ENCODE measurements at places on chromosomes 12 and 14.

- DNase-seq, result peak; percentile 77
Observed at GRCh38 chr12:12008931-12009611, 61.7 kb upstream of the BCL2L14 start.

- DNase-seq, result no peak
Observed at GRCh38 chr12:119870457-119870856, 6.7 kb downstream of the CIT start.

GRCh38 chr12:131738196-131738595 lies 27.3 kb downstream of the SFSWAP start:
- no peak for DNase-seq

DNA sequence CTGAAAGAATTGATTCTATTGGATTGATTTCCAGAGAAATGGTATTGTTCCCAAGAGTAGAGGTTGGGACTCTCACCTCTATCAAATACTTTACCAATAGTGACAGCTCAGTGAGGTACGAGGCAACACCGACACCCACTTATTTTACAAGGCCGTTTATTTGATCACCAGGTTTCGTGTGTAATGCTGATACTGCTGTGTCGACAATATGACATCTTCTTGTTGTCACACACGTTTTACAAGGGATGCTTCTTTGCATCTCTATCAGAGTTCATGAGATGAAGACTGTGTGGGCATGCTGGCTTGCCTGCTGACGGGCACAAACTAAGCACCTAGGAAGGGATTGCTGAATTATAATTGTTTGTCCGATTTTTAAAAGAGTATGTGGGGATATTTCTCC lies 217.8 kb upstream of the EGLN3 start:
- DNase-seq, result no peak

DNA sequence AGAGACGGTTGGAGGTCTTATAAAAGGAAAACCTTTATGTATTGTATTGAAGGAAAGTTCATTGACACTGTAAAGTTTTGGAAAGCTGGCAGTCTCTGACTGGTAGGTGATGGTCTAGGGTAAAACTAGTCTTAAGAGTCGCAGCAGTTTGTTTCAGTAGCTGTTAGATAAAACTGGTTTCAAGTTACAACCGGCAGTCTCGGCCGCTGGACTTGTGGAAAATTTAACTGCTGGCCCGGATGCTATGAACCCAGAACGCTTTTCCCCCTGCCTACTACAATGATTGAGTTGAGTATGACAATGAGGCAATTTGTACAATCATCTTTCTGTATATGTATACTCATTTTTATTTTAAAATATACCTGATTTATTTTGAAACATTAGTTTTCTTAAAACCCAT lies 1426.9 kb downstream of the AACS start:
- no peak for DNase-seq

DNA sequence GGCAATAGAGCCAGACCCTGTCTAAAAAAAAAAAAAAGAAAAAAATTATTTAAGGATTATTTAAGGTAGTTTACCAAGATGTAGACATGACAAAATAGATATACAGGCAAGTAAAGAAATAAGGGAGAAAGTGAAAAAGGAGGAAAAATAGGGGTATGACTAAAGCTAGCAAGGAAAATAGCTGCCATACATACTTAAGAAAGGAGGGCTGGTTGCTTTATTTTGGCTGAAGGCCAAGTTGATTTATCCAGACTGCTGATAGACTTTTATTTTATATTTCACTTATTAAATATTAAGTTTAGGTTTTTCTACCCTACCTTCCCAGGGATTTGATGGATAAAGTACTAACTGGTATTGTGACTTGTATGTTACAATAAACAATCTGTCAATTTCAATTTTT lies 8.3 kb upstream of the AEBP2 start:
- no peak for DNase-seq

GRCh38 chr12:82486524-82487235 lies 128.4 kb downstream of the METTL25 start:
- no peak for DNase-seq

GRCh38 chr12:67720351-67720856 lies 71.9 kb downstream of the DYRK2 start:
- no peak for DNase-seq

DNA sequence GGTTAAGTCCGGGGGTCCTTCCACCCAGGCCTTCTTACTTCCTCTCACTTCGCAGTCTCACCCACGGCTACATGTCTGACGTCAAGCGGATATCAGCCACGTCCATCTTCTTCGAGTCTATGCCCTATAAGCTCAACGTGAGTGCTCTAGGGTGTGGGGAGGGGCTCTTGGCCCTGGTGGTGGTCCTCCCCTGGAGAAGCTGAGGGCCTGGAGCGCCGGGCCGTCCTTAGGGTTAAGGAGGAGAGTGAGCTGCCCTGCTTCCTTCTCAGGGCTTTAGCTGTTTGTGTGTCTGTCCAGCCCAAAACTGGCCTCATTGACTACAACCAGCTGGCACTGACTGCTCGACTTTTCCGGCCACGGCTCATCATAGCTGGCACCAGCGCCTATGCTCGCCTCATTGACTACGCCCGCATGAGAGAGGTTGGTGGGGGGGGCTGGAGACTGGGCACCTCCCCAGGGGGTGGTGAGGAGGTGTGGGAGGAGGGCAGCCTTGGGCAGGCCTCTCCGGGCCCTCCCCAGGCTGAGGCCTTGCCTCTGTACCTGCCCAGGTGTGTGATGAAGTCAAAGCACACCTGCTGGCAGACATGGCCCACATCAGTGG lies 2.7 kb downstream of the SHMT2 start:
- no peak for DNase-seq

- DNase-seq, result peak; percentile 65
Observed at GRCh38 chr12:103495469-103496456, at the start of gene C12orf42. Gene C12orf42, minus strand, starts transcription at chr12:103495968. Its CDS starts 17,542 bp downstream, at chr12:103478426.

DNA sequence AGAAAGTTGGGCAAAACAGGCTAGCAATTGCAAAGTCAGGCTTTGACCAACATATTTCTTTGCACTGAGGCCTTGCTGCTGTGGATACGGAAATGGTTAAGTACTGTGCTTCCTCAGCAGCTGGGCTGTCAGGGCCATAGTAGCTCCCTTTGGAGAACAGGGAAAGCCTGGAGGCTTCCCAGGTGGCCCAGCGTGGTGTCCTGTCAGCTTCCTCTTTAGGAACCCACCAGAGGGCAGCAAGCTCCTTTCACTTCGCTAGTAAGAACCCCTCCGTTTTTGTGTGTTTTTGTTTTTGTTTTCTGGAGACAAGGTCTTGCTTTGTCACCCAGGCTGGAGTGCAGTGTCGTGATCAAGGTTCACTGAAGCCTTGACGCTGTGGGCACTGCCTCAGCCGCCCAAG lies 1.7 kb upstream of the CFAP251 start:
- no peak for DNase-seq

- no peak for DNase-seq
Observed at GRCh38 chr14:88168025-88168424, 155.0 kb downstream of the KCNK10 start.

DNA sequence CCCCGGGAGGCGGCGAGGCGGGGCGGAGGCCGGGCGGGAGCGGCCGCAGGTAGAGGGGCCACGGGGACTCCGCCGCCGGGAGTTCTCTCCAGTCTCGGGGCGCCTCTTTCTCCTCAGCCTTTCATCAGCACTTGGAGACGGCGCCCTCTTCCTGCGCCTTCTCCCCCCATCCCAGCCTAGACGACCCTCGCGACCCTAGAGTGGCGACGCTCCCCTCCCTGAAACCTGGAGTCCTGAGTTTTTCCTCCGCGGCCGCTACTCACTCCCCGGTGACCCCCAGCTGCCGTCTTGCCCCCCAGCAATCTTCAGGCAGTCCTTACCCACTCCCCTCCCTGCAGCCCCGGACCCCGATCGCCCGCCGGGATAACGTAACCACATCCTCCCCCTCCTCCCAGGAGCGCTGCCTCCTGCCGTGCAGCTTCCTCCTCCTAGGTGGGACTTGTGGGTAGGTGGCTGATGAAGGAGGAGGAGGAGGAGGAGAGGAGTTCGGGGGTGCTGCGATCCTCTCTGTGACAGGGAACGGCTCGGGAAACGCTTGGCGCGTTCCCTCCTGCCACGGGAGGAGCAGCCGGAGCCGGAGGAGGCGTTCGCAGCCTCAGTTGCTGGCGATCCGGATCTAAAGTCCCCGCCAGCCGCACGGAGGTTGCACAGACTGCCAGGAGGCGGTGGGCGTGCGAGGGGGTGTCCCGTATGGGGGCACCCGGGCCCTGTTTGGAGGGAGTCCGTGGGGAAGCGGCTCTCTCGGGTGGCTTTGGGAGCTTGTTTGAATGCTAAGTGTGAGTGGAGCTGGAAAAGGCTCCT lies 891 bp downstream of the PLEKHA5 start:
- DNase-seq, result peak; percentile 19

GRCh38 chr12:12531194-12531593 lies 31.5 kb downstream of the DUSP16 start:
- no peak for DNase-seq

DNA sequence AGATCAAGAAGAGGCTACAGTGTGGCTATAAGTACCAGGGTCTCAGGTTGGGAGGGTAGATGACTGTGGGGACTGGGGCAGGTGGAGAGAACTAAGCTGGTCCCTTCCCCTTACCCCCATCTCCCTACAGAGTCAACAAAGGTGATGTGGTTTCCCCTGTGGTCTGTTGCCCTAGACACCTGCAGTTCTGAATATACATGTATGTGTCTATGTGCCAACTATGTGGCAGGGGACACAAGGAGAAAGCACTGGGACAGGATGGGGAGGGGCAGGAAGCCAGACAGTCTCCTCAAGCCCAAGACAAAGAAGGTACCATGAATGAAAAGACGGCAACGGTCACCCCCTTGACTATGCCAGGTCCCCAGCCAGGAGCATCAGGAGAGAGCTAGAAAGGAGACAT lies 4.5 kb upstream of the HDAC7 start:
- DNase-seq, result peak; percentile 46

DNA sequence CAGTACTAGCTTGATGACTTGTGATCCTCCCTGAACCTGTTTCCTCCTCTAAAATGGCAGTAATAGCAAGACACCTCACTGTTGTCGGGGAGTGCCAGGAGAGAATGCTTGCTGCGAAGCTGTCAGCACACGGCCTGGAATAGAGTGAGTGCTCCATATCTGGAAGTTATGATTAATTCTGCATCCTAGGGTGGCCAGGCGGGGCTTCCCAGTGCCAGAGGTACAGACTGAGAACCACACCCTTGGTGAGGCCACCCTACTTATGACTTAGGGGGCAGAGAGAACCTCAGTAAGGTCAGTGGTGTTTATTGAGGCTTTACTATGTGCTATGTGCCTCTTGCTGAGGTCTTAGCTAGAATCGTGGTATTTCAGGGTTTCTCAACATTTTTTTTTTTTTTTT lies 20.1 kb downstream of the MORN3 start:
- no peak for DNase-seq
